ENCODE measurements at places on chromosomes 1 and 21.

DNA sequence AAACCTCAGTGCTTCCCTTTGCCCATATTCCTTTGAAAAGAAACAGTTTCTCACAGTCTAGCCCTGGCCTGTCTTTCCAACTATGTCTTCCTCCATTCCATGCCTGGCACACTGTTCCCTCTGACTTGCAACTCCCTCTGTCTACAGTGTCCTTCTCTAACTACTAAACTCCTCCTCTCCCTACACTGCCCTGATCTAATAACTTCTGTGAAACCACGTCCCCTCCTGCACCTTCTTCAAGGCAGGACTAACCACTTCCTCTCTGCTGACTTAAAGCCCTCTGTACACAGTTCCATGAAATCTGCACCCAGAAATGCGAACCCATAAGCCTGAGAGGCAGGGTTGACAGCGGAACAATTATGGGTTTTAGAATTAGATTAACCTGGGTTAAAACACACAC, 62.2 kb upstream of the ATP1B1 start:
- no peak for DNase-seq

- DNase-seq = no peak
Observed at GRCh38 chr1:212157252-212157651, 121.7 kb downstream of the DTL start.

- no peak for DNase-seq
Observed at GRCh38 chr1:10057796-10058195, 25.0 kb downstream of the UBE4B start.

DNA sequence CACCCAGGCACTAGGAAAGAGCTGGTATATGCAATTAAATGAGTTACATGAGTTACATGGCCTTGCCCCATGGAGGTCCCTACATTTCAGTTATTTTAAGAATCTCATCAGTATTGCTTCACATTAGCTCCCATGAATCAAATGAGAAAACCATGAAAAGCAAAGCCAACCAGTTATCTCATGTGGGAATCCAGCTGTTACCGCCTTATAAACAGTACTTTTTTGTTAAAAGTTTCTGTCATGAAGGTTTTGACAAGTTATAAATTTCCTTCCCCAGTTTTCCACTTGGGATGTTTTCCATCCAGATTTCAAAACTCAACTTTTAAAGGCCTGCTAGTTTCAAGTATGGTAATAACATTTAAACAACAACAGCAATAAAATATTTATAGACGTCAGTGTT, 544.8 kb downstream of the NUF2 start:
- no peak for DNase-seq

DNA sequence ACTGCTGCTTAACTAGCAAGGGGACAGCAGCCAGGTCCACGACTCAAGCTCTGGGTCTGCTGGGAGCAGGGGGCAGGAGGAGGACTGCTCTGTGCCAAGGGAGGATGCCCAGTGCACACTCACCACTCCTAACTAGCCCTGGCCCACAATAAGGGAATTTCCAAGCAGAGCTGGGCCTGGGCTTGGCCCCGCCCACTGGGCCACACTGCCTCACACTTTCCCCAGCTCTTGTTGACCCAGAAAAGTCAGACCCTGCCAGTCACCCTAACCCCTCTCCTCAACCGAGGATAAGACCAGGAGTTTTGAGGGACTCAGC, 18.7 kb downstream of the SLC9A1 start:
- DNase-seq = no peak

- no peak for DNase-seq
Observed at GRCh38 chr1:36453600-36454388, 3.5 kb upstream of the OSCP1 start.

DNA sequence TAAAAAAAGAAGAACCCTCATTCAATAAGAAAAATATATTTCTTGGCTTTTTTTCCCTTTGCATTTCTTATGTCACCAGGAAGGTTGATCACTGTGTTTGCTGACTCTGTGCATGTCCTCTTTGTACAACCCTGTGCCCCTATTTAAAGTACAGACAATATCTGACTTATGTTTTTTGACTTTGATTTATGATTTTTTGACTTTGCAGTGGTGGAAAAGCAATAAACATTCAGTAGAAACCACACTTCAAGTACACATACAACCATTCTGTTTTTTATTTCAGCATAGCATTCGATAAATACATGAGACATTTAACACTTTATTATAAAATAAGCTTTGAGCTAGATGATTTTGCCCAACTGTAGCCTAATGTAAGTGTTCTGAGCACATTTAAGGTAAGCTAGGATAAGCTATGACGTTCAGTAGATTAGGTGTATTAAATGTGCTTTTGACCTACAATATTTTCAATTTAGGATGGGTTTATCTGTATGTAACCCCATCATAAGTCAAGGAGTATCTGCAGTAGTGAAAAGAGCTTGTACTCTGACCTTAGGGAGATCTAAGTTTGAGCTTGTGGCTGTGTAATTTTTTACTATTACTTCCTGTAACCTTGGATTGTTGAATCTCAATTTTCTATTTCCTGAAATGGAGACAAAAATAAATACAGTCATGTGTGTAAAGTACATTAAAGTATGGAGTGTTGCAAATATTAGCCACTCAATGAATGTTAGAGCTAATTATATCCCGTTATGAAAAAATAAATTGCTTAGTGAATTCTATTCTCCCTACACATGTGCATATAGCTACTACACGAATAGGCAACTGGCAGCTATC, 1.2 kb downstream of the RNASEL start:
- no peak for DNase-seq

DNA sequence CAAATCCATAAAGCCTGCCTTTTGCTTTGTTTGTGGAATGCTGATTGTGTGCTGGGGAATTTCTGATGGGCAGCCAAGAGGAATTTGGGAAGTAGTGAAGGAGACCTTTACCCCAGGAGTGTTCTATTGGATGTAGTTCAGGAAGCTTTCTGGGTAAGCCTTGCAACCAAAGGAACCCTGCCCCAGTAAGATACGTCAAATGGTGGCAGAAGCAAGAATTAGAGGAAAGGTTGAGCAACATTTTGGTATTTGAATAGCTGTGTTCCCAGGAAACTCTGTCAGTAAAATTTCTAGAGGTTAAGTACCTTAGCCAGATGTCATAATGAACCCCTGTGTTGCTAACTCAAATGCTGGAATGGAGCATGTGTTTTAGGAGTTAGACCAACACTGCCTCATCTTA, 6.4 kb downstream of the MGST3 start:
- DNase-seq = no peak

GRCh38 chr1:207644166-207644851, 624 bp upstream of the CR1L start:
- DNase-seq = no peak

DNA sequence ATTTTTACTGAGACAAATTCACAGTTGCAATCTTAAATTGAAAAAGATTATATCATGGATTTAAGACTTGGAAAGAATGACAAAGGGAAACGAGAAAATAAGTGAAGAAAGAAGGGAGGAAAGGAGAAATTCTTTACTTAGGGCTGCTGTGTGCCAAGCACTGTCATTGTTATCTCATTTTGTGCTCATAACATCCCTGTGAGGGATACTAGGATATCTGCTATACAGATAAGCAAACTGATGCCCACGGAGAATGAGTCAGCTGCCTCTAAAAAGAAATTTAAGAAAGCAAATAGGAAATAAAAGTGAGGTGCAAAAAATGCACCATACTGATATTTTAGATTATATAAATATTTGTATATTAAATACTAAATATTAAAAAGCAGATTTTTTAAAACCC, 183.6 kb upstream of the NR5A2 start:
- DNase-seq = no peak

DNA sequence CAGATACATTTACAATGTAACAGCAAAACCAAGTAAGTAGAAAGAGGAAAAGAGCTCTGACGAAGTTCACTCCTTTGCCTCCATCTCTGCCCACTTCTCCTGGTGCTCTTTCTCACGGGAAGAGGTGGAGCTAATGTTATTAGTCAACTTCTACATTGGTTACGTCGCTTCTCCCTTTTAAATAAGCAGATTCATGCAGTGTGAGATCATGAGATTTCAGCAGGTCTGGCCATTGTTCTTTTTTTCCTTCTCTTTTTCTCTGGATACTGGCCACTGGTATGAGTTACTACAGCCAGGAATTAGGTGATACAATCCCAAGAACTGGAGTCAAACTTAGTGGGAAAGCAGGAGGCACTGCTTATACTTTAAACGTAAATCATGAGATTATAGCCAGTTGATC, 207.1 kb downstream of the AKT3 start:
- no peak for DNase-seq

GRCh38 chr1:156118177-156118868, 3.8 kb downstream of the LMNA start:
- DNase-seq = no peak

DNA sequence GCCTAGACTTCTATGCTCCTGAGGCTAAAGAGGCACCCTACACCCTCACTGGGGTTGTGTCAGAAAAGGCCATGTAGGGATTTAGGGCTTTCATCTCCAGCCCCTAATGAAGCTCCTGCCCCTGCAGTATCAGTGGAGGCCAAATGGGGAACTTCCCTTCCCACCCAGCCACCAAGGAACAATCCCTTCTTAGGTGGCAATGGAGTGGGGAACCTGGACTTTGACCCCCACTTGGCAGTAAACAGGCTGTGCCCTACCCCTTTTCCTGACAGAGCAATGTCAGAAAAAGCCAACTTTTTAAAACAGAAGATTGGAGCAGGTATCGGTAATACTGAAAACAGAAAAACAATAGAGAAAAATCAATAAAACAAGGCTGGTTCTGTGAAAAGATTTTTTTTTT, 35.5 kb upstream of the SLC19A2 start:
- DNase-seq = no peak

DNA sequence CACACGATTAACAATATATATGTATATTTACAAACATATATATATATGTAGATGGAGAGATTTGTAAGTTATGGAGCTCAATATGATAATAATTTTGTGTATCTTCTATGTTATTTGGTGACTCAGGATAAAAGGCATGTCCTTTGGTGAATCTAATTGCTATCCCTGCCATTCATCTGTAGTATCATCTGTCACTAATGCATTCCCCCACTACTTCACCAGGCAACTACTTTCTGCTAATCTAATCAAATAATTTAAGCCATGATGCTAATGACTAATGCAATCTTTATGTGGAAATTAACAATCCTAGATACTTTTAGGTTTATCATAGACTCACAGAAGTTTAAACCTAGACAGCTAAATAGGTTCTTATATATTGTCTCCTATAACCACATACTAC, 1074.5 kb downstream of the PLA2G4A start:
- DNase-seq = no peak

GRCh38 chr1:6864166-6864565, 78.9 kb downstream of the CAMTA1 start:
- no peak for DNase-seq

DNA sequence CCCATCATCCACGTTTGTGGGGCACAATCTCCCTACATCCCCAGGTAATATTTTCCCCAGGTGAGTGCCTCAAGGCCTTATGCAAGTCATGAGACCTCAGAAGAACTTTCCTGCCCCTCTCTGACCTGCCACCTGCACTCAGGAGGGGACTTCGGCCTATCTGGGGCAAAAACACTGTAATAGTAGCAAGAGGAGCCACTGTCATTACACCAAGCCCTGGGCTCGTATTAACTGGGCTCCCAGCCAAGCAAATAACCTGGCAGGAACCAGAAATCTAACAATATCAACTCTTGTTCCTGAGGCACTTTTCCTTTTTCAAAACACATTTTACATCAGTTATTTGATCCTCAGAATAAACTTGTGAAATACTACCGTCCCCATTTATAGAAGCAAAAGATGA, 30.9 kb downstream of the LAMB3 start:
- no peak for DNase-seq

DNA sequence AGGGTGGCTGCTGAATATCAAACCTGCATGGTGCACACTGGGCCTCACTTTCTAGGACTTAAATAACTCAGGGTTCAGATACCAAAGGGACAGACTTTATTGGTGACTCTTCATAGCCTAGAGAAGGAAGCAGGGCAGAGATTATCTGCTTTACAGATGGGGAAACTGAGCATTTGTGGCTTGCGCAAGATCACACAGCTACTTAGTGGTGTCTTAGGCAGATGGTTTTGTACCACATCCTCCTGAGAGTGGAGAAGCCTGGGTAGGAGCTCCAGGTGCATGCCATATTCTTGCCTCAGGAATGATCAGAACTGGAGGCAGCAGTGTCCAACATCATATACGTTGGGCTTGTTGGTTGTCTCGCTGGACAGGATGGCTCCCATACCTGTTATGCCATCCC, 6.8 kb upstream of the DPH2 start:
- DNase-seq = no peak

GRCh38 chr1:39936724-39937491, 18.0 kb upstream of the MFSD2A start:
- no peak for DNase-seq

DNA sequence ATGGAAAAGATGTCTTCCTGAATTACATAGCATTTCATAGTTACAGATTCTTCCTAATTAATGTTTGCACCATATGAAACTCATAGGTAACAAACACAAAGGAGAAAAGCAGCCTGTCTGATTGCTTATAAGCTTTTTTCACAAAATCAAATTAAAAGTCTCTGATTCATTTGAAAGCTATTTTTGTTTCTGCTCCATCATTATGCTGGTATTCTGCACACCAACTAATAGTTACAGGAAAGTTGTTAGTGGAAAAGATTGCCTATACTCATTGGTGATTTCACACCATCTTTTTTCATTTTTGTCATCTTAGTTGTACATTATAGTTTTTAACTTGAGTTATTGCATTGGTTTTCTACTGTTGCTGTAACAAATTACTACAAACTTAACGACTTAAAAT, 70.0 kb downstream of the PRKAA2 start:
- no peak for DNase-seq

- DNase-seq = no peak
Observed at GRCh38 chr1:201697174-201697573, 131.8 kb upstream of the IPO9 start.

GRCh38 chr1:201760516-201760915, 68.4 kb upstream of the IPO9 start:
- DNase-seq = no peak

GRCh38 chr1:69862906-69863305, 295.2 kb downstream of the LRRC7 start:
- DNase-seq = no peak

GRCh38 chr1:239253032-239253431, 133.3 kb upstream of the CHRM3 start:
- DNase-seq = no peak

DNA sequence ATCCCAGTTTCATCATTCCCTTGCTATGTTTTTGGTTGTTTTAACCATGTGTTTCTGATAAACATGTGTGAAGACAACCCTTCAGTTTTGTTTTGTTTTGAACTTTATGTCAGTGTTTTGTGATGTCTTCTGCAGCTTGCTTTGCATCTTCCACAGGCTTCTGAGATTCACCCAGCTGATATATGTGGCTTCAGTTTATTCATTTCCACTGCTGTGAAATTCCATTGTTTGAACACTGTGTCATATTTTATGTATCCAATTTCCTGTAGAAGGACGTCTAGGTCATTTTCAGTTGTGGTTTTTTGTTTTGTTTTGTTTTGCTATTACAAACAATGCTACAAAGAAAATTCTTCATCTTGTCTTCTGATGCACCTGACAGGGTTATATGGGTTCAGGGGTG, 27.2 kb upstream of the SLC26A9 start:
- no peak for DNase-seq

GRCh38 chr1:238457610-238458009, 566.9 kb upstream of the ZP4 start:
- DNase-seq = no peak

All from GM19239 (cell line).